ENCODE measurements at places on chromosomes 12 and 14. TPM values are rescaled to one million over a fixed set of nuclear protein-coding genes. Genes with fewer than 3 reads are reported as not detected.

NELL2 gene
- total RNA-seq = 3.0 TPM

SLCO1C1 gene
- 0.37 TPM for total RNA-seq

SOCS2 gene
- total RNA-seq = 23.4 TPM

KERA gene
- total RNA-seq = not detected

GOLT1B gene
- 35.5 TPM for total RNA-seq

VWF gene
- total RNA-seq = 20.9 TPM

ZNF891 gene
- total RNA-seq = 1.3 TPM

DAZAP2 gene
- total RNA-seq = 291 TPM

DENND5B gene
- 3.9 TPM for total RNA-seq

GALNT6 gene
- 24.7 TPM for total RNA-seq

RPL36AL gene
- total RNA-seq = 197 TPM

PGF gene
- total RNA-seq = 0.57 TPM

NGB gene
- not detected for total RNA-seq

ANKS1B gene
- 3.3 TPM for total RNA-seq

SYT1 gene
- 0.94 TPM for total RNA-seq

CHGA gene
- 137 TPM for total RNA-seq

C12orf54 gene
- total RNA-seq = not detected

CLEC4A gene
- 1.8 TPM for total RNA-seq

GLI1 gene
- 1.4 TPM for total RNA-seq

KRT3 gene
- not detected for total RNA-seq

ALDH1L2 gene
- total RNA-seq = 1.3 TPM

GPD1 gene
- total RNA-seq = 2.1 TPM

CLEC2A gene
- not detected for total RNA-seq

OR4K5 gene
- not detected for total RNA-seq

PHLDA1 gene
- total RNA-seq = 5.7 TPM

AVPR1A gene
- 0.37 TPM for total RNA-seq

RAB21 gene
- total RNA-seq = 75.1 TPM

IFNG gene
- not detected for total RNA-seq

OLR1 gene
- 0.20 TPM for total RNA-seq

RILPL2 gene
- total RNA-seq = 2.1 TPM

OR4N5 gene
- not detected for total RNA-seq

SPSB2 gene
- 8.4 TPM for total RNA-seq

SELPLG gene
- total RNA-seq = 4.4 TPM

TSPAN8 gene
- total RNA-seq = 1,318 TPM

ISCA2 gene
- total RNA-seq = 42.0 TPM

RASSF8 gene
- 14.2 TPM for total RNA-seq

HOXC11 gene
- total RNA-seq = not detected

CCDC60 gene
- 2.3 TPM for total RNA-seq

MYF5 gene
- not detected for total RNA-seq

SYNE3 gene
- 7.3 TPM for total RNA-seq

CNTN1 gene
- 4.4 TPM for total RNA-seq

MMP17 gene
- total RNA-seq = 1.9 TPM

SOAT2 gene
- not detected for total RNA-seq

SLC22A17 gene
- total RNA-seq = 3.9 TPM

ADAM21 gene
- total RNA-seq = not detected

COL2A1 gene
- total RNA-seq = 1.1 TPM

TAPBPL gene
- total RNA-seq = 57.8 TPM

DACT1 gene
- total RNA-seq = 1.5 TPM

RNF212B gene
- not detected for total RNA-seq

DHH gene
- 0.29 TPM for total RNA-seq

SLC38A4 gene
- total RNA-seq = 3.2 TPM

RNASE2 gene
- not detected for total RNA-seq

CACNA2D4 gene
- total RNA-seq = 3.3 TPM

WNT1 gene
- total RNA-seq = not detected

KTN1 gene
- total RNA-seq = 149 TPM

TAS2R13 gene
- 1.0 TPM for total RNA-seq

All from colonic mucosa (tissue), 4 donors.